ENCODE measurements at places on chromosomes 3 and 15.
A peak's percentile ranks its signal among the peaks of the same experiment; 100 is the strongest.

GRCh38 chr3:60580809-60581208 lies 670.4 kb downstream of the FHIT start:
- DNase-seq, result no peak

GRCh38 chr3:5663601-5664000 lies 476.1 kb downstream of the EDEM1 start:
- DNase-seq, result no peak

GRCh38 chr3:104368760-104369159 lies 997.9 kb upstream of the ALCAM start:
- no peak for DNase-seq

GRCh38 chr3:194757647-194758061 lies 72.0 kb downstream of the FAM43A start:
- DNase-seq, result no peak

GRCh38 chr3:136122006-136122405 lies 74.1 kb downstream of the MSL2 start:
- DNase-seq, result peak; percentile 47

- DNase-seq, result peak; percentile 31
Observed at GRCh38 chr15:29819979-29820378, 2.3 kb downstream of the TJP1 start.

DNA sequence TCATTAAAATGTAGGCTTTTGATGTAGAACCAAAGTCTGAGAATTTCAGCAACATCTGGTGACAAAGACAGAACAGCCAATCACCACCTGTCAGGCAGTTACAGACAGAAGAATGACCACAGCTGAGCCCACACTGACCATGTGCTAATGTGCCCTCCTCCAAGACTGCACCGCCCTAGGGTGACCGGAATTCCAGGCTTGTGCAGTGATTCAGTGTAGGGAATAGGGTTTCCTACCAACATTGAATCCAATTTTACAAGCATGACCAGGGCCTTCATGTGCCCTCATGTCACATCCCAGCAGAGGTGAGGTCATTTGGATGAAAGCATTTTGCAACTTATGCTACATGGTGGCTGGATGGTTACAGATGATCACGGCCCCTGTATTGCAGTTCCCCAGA lies 412.5 kb downstream of the SOX2 start:
- no peak for DNase-seq

DNA sequence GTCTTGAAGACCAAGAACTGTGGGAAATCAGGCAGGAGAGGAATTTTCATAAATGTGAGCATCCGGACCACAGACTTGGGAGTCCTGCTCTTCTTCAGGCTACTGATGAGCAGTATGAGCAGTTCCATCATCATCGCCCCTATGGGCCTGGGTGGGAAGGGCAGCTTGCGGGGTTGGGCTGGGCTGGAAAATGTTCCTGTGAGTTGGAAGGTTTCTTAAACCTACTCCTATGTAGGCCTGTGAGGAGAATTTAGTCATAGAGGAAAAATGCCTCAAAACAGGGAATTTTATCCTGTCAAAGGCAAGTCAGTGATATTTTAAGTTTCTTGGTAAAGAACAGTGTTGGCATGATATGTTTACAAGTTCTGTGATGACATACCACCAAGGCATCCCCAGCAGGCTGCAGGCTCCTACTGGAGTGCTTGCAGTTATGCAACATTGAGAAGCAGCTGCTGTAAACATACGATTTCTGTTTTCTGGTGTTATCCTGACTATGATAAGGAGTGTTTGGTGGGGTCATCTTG lies 10.3 kb downstream of the MASP1 start:
- no peak for DNase-seq

DNA sequence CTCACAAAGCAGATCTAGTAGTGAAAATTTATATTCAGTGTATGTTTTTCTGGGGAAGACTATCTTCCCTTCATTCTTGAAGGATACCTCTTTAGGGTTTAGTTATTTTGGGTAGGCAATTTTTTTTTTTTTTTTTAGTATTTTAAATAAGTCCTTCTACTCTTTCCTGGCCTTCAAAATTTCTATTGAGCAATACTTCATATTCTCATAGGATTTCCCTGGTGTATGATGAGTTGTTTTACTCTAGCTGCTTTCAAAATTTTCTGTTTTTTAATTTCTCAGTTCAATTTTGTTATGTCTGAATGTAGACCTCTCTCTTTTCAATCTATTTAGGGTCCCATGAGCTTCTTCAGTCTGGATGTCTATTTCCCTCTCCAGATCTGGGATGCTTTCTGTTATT lies 74.3 kb upstream of the PLSCR4 start:
- DNase-seq, result no peak

GRCh38 chr3:157683668-157684067 lies 180.5 kb upstream of the VEPH1 start:
- no peak for DNase-seq

- DNase-seq, result no peak
Observed at GRCh38 chr3:178359728-178360127, 176.5 kb upstream of the KCNMB2 start.

All from RKO (cell line).